ENCODE measurements at places on chromosomes 7 and 10. TPM values are rescaled to one million over a fixed set of nuclear protein-coding genes. Genes with fewer than 3 reads are reported as not detected.

DNA sequence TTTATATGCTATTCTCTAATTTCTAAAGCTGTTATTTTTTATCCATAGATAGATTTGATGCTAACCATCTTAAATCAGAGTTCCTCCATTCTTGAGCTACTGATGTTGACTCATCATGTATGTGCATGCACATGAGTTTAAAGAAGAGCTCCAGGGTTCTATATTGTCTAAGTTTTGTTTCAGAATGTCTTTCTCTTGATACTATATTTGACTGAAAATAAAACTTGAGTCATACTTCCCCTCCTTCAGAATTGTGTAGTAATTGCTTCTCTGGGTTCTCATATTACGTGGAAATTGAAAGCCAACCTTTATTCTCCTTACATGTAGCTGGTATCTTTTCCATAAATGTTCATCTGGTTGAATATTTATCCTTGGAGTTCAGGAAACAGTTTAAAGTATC, 89.4 kb downstream of the LRRTM3 start:
- DNase-seq, result no peak

DNA sequence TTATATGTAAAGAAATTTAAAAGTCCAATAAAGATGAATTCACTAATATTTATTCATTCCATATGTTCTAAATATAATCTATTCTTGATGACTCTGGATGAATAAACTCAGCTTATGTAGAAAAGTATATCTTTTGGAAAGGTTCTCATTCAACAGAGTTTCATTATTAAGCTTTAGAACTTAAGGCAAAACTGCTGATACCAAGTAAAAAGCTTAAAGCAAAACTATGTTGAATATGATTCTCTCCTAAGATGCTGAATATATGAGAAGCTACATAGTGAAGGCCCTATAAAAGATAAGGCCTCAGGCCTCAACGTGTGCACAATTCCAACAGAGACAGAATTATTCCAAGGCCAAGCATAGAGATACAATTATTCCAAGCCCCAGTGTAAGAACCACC, 30.8 kb downstream of the ZNF800 start:
- no peak for DNase-seq

- DNase-seq, result no peak
These were observed 34.0 kb downstream of the TMEM270 start for GRCh38 chr7:73894733-73895551.

DNA sequence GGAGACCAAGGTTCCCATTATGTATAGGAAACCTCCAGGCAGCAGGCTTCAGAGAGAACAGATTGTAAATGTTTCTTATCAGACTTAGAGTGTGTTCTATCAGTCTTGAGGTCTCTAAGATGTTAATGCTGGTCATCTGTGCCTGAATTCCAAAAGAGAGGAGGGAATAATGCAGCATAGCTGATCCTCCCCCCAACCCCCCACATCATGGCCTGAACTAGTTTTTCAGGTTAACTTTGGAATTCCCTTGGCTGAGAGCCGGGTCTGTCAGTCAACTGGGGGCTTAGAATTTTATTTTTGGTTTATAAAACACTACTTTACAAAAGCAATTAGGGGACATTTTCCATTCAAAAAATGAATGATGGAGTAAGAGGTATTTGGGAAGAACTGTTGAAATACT, 184.3 kb downstream of the NEBL start:
- DNase-seq, result no peak

DNA sequence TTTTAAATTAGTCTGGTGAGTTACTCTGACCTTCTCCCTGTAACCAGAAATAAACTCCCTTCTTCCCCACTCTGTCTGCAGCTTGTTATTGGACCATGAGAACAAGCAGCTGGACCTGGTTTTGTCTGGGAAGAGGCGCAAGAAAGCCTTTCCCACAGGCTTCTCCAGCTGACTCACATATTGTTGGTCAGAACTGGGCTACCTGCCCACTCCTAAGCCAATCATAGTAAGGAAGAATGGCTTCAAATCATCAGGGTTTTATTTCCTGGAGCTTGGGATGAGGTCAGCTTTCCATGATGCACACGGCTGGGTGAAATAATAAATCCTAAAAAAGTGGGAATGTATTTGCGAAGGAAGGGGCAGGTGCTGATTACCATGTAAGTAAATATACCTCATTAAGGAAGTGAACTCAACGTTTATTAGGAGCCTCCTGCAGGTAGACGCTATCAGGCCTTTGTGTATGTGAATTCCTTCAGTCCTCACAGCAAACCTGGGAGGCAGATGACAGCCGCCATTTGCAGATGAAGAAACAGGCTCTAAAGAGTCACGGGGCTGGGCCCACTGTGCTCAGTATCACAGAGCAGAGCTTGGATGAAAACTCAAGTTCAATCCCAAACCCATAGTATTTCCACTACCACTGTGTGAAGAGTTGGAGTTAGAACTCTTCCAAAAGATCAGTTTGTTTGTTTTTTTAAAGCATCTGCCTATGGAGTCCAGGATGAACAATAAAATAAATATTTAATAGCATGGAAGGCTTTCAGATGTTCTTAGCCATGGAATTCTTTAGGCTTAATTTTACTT, 32.8 kb downstream of the IL15RA start:
- DNase-seq, result peak; percentile 89

- no peak for DNase-seq
These were observed 229.1 kb upstream of the IGFBP3 start for GRCh38 chr7:46150202-46150601.

Gene ANKRD22
- 3.4 TPM for polyA plus RNA-seq

DNA sequence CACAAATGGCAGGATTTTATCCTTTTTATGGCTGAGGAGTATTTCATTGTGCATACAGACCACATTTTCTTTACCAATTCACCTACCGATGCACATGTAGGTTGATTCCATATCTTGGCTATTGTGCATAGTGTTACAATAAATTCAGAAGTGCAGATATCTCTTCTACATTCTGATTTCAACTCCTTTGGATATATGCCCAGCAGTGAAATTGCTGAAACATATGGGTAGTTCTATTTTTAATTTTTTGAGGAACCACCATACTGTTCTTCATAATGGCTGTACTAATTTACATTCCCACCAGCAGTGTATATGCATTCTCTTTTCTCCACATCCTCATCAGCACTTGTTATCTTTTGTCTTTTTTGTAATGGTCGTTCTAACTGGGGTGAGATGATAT, 1290.3 kb downstream of the XPNPEP1 start:
- DNase-seq, result no peak

DNA sequence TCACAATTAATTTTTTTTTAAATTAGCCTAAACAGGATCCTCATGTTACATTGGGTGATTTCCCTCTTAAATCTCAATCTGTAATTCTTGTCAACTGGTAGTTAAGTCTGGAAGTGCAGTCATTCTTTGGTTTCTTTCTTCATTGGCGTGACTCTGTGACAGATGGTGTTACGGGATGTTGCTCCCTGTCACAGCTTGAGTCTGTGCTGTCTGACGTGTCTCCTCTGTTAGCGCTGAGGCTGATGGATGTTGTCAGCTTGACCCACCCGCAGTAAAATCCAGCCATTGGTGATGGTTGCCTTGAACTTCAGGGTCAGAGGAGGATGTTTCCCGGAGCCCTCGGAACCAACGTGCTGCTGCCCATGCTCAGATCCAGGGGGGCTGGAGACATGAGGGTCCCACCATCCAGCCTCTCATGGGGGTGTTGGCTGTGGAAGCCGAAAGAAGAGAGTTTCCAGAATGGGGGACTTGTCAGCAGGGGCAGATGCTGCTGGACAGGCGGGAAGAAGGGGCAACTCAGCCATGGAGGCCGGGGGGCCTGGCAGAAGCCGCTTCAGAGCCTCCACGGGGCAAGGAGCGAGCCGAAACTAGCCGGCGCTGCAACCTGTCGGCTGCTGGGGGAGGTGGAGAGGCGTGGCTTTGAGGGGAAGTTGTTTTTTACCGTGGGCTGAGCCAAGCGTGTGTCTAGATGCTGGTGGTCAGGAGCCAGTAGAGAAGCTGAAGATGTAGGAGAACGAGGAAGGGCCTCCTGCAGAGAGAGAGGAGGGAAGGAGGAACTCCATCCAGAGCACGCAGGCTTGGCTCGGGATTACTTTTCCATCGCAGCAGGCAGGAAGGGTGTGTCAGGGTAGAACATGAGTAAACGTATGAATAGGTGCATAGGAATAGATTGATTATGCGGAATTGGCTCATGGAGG, 3.5 kb downstream of the SUN1 start:
- no peak for DNase-seq

Gene FKBP6
- not detected for polyA plus RNA-seq

GRCh38 chr10:69913606-69914382, 112.1 kb downstream of the COL13A1 start:
- DNase-seq, result no peak

Gene ANXA11
- 114 TPM for polyA plus RNA-seq

Data from urinary bladder (tissue), 4 donors.